ENCODE measurements at places on chromosomes 7 and 10.

- no peak for DNase-seq
These were observed 259.1 kb upstream of the MINDY3 start for GRCh38 chr10:16119445-16119844.

GRCh38 chr7:64884085-64884912 lies 18.8 kb upstream of the ZNF273 start:
- DNase-seq, result no peak

GRCh38 chr7:110522061-110522760 lies 568.7 kb upstream of the LRRN3 start:
- DNase-seq, result no peak

GRCh38 chr7:357531-358209 lies 67.7 kb downstream of the FOXL3 start:
- DNase-seq, result no peak

GRCh38 chr10:97468162-97468561 lies 22.2 kb downstream of the ZDHHC16 start:
- DNase-seq, result no peak

DNA sequence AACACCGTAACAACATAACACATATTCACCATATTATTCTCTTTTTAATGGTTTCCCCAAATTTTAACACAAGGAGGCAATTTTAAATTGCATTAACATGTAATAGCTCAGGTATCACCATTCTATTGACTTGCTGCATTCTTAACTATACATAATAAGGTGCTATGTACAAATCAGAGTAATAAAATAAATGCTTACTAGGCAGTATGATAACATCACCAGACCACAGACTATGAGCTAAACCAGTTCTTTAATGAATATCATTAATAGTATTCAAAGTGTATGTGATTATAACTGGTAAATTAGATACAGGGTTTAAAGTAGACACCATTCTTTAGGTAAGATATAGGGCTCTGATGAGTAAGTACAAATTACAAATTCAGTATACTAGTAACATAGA lies 226.6 kb downstream of the DNAJC1 start:
- no peak for DNase-seq

DNA sequence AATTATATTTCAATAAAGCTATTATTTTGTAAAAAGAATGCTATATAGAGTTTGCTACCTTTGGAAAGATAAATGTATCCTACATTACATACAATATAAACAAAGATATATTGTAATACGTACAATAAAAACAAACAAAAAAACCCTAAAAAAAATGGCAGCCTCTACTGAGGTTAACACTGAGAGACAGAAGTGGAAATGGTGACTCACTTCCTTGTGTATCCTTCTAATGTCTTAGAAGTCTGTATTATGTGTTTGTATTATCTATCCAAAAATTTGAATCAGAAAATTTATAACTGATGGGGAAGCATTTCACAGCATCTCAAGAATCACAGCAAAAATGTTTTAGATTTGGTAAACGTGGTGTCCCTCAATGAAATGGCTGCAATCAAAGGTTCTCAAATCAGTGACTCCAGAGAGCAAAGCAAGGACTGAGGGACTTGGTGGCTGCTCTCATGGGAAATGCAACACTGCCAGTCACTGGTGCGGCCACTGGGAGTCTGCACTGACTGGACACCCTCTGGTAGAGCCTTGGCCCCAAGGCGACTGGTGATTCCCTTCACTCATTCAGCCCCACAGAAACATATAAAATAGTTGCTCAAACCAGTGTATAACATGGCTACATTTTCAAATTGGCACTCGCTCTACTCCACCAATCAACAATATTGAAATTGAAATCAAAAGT lies 53.8 kb downstream of the PANK1 start:
- no peak for DNase-seq

- no peak for DNase-seq
These were observed 69.1 kb downstream of the ZMIZ1 start for GRCh38 chr10:79137826-79138225.

GRCh38 chr10:76786504-76787072 lies 851.0 kb downstream of the KCNMA1 start:
- DNase-seq, result no peak

All from T-helper 1 cell (primary cell).